ENCODE measurements at places on chromosomes 2 and 18.
A peak's percentile ranks its signal among the peaks of the same experiment; 100 is the strongest.

GRCh38 chr2:42909966-42910365 lies 117.6 kb upstream of the HAAO start:
- DNase-seq: no peak

GRCh38 chr2:36459725-36460137 lies 104.2 kb downstream of the CRIM1 start:
- DNase-seq: no peak

- no peak for DNase-seq
Observed at GRCh38 chr2:198615972-198616371, 811.6 kb downstream of the PLCL1 start.

- peak; percentile 76 for DNase-seq
Observed at GRCh38 chr2:111883661-111884591, at the start of gene ANAPC1. Gene ANAPC1, minus strand, starts transcription at chr2:111884193. Its CDS starts 3,368 bp downstream, at chr2:111880825.

- no peak for DNase-seq
Observed at GRCh38 chr2:45904946-45905631, 253.6 kb downstream of the PRKCE start.

GRCh38 chr2:72235497-72236415 lies 88.1 kb upstream of the CYP26B1 start:
- no peak for DNase-seq

DNA sequence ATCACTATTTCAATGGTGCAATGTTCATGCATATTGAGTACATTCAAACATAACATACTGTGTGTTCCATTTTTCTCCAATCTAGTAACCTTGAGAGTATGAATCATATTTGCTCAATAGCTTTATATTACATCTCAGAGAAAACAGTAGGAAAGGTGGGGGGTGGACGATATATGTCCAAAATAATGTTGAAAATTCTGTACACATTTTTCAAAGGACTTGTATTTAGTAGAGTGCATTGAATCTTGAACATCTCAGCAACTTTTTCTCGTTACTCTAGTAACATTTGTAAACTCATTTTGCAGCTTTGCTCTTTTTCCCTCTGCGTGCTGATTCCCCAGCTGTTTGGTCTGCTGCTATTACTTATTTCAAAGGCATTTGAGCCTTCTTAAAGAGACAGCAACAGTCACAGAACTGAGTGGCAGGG lies 1487.0 kb downstream of the LRP1B start:
- no peak for DNase-seq

DNA sequence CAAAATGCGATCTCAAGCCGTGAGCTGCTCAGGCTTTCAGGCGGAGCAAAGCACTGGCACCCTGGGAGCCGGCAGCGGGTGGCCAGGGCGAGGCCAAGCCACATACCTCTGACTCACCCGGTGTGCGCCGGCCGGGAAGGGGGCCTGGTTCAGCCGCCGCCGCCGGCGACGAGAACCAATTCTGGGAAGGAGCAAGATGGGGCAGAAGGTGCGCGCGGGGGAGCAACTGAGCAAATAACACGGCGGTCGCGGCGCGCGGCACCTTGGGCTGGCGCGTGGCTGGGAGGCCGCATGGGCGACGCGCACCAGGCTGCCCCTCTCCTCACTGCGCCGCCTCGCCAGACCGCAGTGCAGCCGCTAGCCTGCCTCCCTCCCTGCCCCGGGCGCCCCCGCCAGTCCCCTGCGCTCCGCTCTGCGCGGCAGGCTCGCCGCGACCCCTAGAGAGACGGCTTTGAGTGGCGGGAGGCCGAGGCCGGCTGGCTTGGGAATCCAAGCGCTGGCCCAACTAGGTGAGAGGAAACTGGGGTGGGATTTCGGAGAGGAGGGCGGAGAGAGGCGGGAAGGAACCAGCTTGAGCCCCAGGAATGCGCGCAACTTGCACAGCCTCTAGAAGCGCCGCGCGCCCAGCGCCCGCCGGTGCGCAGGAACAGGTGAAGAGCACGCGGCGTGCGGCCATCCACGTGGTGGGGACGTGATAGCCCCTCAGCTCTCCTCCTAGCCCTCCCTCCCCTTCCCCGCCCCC lies 3.2 kb downstream of the NRP2 start:
- DNase-seq: no peak

- DNase-seq: no peak
Observed at GRCh38 chr18:79764131-79764530, 33.6 kb upstream of the KCNG2 start.

DNA sequence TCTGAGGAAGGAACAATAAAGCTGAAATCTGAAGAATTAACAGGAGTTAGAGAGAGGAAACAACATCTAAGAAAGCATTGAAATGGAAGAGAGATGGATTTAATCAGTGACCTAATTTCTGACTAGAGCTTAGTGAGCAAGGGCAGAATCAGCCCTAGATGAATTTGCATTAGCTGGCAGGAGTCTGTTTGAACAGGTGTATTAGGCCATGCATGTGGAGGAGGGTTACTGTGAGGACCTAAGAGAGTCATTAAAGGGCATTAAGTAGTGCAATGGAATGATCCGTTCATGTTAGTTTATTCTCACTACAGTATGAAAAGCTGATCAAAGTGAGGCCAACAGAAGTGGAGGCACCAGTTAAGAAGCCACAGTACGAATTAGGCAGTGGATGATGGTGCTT lies 285.3 kb downstream of the GRB14 start:
- DNase-seq: no peak

GRCh38 chr2:182280118-182280517 lies 146.7 kb downstream of the PDE1A start:
- DNase-seq: no peak

- DNase-seq: no peak
Observed at GRCh38 chr2:145206496-145207281, 686.8 kb upstream of the ZEB2 start.

- DNase-seq: no peak
Observed at GRCh38 chr2:42764901-42765300, 966 bp upstream of the OXER1 start.

- no peak for DNase-seq
Observed at GRCh38 chr2:134009440-134009839, 244.4 kb upstream of the MGAT5 start.

- no peak for DNase-seq
Observed at GRCh38 chr2:202574541-202574940, 60.2 kb upstream of the FAM117B start.

DNA sequence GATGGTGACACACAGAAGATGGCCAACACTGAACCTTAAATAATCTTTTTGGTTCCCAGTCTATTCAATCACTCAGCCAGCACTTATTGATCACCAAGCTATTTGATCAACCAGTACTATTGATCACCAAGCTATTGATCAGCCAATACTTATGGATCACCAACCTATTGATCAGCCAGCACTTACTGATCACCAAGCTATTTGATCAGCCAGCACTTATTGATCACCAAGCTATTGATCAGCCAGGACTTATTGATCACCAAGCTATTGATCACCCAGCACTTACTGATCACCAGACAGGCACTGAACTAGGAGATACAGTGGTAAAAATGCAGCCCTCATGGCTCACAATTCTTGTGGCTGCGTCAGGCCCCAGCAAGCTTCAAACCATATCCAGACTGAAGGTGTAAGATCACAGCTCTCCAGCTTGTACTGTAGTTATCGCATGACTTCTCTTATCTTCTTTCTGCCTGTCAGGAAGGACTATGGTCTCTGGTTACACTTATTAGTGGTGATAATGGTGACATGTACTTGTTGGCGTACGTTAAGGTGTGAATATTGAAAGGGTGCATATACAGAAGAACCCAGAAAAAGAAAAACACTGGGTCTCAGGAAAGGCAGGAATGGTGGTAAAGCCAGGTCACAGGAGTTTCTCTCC lies 18.4 kb upstream of the B3GNT2 start:
- no peak for DNase-seq

DNA sequence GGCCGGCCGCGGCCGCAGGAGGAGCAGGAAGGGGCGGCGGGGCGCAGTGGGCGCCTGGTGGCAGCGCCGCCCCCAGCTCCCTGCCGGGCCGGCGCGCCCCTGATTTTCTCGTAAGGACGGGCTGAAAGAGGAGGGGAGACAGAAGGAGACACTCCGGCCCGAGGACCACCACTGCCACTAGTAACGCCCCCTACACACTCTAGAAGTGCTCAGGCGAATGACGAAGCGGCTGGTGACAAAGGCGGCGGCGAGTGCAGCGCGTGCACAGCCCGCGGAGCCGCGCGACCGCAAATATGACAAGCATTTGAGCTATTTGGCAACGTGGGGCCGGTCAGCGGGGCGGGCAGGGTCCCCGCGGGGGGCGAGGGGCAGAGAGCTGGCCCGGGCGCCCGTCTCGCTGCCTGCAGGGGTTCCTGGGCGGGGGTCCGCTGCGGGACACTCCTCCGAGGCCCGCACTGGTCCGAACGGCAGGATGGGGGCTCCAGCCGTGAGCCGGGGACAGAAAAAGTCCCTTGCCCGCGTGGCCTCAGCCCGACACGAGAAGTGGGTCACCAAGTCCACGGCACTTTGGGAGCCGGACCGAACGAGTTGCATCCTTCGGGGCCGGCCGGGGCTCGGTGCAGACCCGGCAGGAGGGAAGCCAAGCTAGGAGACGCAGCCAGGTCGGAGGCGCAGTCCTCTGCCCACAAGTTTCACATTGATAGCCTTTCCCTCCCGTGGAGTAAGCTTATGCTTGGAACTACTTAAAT lies 524 bp upstream of the SERTAD2 start:
- no peak for DNase-seq

DNA sequence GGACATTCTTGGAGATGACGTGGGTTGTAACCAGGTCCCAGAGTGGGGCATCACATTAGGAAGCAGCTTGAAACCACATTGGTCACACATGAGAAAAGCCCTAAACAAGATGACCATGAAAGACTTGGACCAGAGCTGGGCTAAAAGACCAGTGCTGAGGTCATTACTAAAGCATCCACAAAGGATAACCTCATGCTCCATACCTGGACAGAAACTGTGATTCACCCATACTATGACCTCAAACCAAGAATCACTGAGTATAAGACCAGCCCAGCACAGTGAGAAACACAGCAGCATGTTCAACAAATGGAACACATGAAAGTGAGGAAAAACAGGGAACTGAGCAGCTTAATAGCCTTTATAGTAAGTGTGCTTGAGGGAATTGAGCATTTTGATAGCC lies 635.5 kb upstream of the NETO1 start:
- no peak for DNase-seq

DNA sequence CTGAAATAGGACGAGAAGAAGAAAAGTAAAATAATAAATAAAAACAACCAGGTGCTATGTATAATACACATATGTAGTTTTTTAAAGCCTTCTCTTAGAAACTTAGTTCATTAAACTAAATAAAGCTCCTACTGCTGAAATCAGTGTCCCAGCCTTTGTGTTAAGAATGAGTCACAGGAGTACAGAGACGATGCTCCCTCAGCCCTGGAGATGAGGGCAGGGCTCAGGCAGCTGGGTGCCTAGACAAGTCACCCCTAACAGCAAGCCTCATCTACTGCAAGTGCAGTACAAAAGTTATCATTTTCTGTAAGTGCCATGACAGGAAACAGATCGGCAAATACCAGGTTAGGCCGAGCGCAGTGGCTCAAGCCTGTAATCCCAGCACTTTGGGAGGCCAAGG lies 18.2 kb downstream of the KIDINS220 start:
- no peak for DNase-seq

DNA sequence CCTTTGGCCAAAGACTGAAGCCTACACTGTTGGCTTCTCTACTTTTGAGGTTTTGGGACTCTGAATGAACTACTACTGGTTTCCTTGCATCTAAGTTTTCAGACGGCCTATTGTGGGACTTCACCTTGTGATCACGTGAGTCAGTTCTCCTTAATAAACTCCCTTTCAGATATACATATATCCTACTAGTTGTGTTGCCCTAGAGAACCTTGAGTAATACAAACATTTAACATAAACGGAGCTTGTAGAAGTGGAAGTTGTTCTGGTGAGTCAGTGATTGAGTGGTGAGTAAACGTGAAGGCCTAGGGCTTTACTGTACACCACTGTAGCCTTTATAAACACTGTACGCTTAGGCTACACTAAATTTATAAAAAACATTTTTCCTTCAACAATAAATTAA lies 107.2 kb upstream of the CDH2 start:
- no peak for DNase-seq

DNA sequence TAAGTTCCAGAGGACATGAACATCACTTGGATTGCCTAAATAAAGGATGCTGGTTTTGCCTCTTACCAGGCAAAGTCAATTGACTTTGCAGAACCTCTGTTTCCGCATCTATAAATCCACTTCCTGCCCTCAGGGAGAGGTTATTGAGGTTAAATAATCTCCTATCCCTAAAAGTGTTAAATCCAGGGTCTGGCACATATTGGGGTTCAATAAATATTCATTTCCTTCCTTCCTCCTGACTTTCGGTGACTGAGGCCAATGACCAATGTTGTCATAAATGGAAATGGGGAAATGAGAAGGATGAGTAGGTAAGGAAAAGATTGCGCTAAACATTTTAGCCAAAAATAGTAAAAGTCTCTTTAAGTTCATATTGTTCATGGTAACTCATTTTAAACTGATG lies 16.0 kb downstream of the BCL2 start:
- DNase-seq: no peak
